ENCODE measurements at places on chromosomes 1 and 21.

DNA sequence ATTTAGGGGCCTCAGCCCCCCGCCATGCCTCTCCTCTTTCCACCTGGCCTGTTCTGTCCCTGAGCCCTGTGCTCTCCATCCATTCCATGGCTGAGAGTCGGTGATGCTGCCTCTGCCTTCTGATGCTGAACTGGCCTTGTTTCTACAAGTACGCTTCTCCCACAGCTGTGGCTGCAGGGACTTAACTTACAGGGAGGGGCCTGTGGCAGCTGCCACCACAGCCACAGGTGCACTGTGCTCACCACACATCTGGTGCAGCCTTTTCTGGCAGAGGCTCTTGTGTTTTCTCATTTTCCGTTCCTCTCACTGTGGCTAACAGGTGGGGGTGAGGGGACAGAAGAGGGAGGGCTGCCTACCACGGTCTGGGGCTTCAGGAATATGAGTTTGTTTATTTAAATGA is 4.2 kb downstream of the FMO1 start:
- no peak for DNase-seq

GRCh38 chr1:37233606-37234005 is 199.3 kb upstream of the GRIK3 start:
- no peak for DNase-seq

DNA sequence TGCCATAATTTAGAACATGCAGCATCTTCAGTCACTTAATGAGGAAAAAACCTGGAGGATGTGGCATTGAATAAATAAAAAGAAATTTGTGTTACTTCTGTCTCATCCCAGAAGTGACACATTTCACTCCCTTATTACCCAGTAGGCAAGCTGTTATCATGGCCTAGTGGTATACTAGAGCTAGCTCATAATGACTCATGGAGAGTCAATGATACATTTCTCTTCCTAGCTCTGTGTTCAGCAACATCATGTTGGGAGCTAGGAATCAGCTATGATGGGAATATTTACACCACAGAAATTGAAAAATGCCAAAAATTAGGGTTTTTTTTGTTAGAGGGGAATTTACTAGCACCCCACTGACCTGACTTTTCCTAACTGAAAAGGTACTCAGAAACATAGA is 182.7 kb downstream of the HMCN1 start:
- DNase-seq, result no peak

DNA sequence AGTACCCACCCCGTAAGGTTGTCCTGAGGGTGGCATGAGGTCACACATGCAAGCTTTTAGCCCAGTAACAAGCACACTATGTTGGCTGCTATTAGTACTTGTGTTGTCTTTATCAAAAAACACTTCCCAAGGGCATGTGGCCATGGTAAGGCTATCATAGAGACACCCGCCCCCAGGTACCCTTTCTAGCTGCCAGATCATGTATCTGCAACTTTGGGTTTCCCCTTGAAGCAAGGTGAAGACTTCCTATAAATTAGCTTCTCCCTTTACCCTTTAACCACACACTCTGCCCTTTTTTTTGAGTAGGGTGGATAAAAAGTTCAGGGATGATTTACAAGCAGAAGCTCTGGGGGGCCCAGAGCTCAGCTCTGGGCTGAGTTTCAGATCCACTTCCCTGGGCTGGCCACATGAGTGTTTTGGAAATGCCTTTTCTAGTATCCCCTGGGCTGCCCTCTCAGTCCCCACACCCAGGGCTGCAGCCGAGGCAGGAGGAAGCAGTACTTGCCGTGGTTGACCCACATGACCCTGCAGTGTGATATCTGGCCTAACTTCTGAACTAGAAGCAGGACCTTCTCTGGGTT is 2.0 kb downstream of the ZDHHC18 start:
- DNase-seq, result no peak

- no peak for DNase-seq
Measured at GRCh38 chr1:17802164-17802563, 47.0 kb downstream of the ACTL8 start.

- no peak for DNase-seq
Measured at GRCh38 chr1:226332947-226333346, 24.0 kb upstream of the LIN9 start.

DNA sequence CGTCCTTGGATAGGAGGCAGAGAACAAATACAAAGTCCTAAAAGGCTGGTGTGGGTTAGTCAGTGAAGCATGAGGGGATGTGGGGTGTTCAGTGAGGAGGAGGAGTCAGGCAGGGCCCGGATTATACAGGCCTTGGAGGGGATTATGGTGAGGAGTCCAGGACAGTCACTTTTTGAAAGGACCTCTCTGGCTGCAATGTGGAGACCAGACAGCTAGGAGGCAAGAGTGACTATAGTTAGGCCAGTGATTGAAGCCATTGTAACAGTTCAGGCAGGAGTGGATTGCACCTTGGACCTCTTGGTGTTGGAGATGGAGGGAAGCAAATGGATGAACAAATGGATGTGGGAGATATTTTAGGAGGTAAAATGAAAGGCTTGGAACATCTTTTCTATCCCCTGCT is 115.8 kb downstream of the C1orf94 start:
- no peak for DNase-seq

GRCh38 chr1:215911406-215911968 is 344.4 kb downstream of the KCTD3 start:
- DNase-seq, result no peak

DNA sequence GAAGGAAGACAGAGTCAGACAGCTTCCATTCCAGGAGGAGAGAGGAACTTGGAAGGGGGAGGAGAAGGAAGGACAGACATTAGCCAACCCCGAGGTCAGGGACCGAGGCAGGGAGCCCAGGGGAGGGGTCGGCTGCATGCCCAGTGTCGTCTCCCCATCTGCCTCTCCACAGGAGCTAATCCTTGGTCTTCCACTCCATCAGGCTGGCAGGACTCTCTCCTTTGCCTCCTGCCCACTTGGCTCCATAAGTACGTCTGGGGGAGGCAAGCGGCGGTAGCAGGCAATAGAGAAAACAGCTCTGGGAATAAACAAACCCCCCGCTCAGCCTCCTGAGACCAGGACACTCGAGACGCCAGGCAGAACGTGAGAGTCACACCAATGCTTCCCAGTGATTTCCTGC is 71.3 kb downstream of the GRIK3 start:
- no peak for DNase-seq

GRCh38 chr1:116944613-116945012 is 34.9 kb downstream of the PTGFRN start:
- no peak for DNase-seq

GRCh38 chr21:33560965-33561364 is 18.1 kb downstream of the SON start:
- DNase-seq, result no peak

- no peak for DNase-seq
Measured at GRCh38 chr1:62210960-62211359, 16.3 kb downstream of the L1TD1 start.

DNA sequence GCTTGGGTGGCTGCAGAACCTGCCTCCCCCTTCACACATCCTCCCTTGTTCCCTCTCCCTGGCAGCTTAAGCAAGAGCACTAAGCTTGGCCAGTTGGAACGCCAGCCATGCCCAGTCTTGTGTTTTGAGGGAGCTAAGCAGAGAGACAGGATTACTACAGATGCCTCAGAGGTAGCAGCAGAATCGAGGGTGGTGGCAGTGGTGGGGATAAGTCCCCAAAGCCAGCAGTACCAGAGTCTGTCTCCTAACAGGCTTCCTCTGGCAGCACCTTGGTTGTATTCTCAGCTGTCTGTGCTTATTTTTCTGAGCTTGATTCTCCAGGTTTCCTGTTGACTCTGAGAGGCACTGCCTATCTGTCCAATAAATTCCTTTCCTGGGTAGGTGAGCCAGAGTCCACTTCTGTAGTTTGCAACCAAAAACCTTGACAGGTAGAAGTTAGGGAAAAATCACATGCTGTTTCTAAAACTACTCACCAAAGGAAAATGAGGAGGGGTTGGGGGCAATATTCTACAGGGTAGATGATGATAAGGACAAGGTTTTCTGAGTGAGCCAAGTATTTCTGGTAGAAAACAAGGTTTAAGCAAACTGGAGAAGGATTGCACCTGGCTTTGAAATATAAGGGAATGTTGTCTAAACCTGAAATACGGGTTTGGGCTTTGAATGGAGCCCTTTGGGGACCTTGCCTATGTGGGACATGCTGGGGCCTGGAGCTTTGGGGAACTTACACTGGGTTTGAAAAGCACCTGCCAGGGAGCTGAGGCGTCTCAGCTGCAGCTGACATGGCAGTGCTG is 100.8 kb downstream of the PBX1 start:
- no peak for DNase-seq

GRCh38 chr1:155703216-155703615 is 14.3 kb downstream of the DAP3 start:
- no peak for DNase-seq

DNA sequence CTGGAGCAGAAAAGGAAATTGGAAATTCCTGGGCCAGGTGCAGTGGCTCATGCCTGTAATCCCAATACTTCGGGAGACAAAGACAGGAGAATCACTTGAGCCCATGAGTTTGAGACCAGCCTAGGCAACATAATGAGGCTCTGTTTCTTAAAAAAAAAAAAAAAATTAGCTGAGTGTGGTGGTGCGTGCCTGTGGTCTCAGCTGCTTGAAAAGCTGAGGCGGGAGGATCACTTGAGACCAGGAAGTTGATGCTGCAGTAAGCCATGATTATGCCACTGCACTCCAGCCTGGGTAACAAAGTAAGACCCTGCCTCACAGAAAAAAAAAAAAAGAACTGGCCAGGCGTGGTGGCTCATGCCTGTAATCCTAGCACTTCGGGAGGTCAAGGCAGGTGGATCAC is 56.7 kb downstream of the SRSF11 start:
- no peak for DNase-seq

GRCh38 chr1:74522148-74522547 is 9.7 kb upstream of the LRRC53 start:
- no peak for DNase-seq

GRCh38 chr21:33478935-33479678 is 667 bp downstream of the TMEM50B start:
- no peak for DNase-seq

- DNase-seq, result no peak
Measured at GRCh38 chr1:203662360-203662759, 35.7 kb downstream of the ATP2B4 start.

DNA sequence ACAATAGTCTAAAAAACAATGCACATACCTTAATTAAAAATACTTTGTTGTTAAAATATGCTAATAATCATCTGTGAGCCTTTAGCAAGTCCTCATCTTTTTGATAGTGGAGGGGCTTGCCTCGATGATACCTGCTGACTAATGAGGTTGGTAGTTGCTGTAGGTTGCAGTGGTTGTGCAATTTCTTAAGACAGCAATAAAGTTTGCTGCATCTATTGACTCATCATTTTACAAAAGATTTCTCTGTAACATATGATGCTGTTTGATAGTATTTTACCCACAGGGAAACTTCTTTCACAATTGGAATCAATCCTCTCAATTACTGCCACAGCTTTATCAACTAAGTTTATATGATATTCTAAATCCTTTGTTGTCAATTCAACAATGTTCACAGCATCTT is 7.6 kb downstream of the C1orf87 start:
- no peak for DNase-seq

DNA sequence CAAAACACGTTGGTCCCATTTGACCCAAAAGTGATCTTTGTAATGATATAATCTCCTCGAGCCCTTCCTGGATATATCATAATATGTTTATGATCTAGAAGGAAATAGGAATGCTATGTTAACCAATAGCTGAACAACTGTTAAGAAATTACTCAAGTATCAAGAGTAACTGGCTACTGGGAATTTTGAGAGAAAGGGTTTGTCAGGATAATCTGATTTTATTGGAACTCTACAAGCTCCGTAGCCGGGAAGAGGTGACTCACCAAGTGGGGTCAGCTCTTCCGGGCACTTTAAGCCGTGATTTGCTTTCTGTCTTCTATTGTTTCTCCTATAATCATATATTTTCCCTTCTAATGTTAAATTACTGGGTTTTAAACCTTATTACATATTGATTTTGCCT is 250.5 kb upstream of the POGK start:
- no peak for DNase-seq

All from D721Med (cell line).